HT-29 (cell line): ENCODE measurements at places on chromosomes 4 and X.

DNA sequence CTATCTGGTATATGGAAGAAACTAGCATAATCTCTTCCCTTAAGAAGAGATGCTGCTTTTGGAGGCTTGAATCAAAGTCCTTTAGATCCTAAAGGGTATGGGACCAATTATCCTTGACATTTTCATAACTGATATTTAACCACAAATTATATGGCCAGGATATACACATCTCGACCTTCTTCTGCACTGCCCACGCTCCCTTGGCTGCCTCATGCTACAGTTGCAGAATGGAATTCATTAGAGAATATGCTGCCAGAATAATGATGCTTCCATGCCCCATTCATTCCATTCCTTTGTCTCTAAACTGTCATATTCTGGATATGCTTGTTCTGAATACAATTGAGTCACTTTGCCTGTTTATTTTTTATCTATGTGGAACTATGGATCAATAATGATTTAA is 157.1 kb upstream of the PACRGL start:
- no peak for DNase-seq

GRCh38 chr4:154292589-154292988 is 199.0 kb downstream of the DCHS2 start:
- DNase-seq: no peak

DNA sequence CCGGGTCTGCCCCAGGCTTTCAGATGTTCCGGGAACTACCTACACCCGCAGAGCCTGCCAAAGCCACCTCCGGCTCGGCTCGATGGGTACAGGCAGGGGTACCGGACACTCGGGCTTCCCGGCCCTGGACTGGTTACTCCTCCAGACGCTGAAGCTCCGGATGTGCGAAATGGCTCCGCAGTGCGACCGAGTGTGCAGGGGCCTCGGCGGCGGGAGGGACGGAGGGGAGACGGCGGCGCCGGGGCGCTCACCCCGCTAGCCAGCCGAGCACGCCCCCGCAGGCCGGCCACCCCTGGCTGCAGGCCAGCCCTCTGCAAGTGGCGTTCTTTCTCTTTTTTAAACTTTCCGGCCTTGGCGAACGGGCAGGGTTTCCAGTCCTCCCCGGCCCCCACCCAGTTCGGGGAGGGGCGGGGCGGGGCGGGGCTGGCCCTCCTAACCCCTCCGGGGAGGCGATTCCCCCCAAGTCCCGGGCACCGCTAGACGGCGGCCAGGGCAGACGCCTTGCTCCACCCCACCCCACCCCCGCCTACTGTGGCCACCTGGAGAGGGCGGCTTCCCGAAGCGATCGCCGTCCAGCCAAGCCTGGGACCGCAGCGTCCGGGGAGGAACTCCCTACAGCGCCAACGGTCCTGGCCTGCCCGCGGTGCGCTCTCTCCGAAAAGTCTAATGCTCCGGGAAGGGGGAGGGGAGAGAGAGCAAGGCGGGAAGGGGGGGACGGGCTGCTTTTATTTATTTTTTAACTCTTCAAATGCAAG is 7.5 kb downstream of the BCOR start:
- DNase-seq: no peak

- DNase-seq: no peak
Measured at GRCh38 chrX:78748846-78749245, 1.3 kb downstream of the LPAR4 start.

- no peak for DNase-seq
Measured at GRCh38 chrX:109911046-109911445, 91.9 kb upstream of the TMEM164 start.

DNA sequence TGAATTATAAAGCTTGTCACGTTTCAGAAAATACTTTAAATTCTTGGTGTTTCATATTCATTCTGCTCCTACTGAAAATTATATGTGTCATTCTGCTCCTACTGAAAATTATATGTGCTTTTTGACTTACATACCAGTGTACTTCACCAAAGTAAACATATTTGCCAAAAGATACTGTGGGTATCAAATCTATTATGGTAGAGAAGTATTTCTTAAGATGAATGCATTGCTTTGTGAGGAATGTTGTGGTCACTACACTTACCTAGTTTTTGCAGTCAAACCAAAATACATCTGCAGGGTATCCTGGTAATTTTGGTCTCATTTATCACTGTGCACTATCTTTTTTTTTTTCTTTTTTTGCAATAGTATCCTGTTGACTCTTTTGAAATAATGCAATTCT is 287.7 kb upstream of the MAD2L1 start:
- no peak for DNase-seq

- no peak for DNase-seq
Measured at GRCh38 chrX:20315140-20315539, 48.4 kb upstream of the RPS6KA3 start.

GRCh38 chr4:112296949-112297880 is at the start of gene ALPK1:
TSS of gene ALPK1 (plus strand) at chr4:112297369.
- peak; percentile 75 for DNase-seq

DNA sequence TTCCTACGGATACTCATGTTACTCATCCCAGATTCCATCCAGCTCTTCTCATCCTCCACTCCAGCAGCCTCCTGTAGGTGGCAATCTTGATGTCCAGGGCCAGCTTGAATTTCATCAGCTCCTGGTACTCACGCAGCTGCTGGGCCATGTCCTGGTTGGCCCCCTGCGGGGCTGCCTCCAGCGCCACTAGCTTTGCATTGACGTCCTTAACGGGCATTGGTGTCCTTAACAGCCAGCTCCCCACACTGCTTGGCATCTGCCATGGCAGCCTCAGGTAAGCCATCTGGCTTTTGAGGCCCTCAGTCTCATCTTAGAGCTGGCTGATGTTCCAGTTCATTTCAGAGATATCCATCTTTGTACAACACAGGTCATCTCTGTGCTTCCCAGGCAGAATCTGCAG is 223.7 kb downstream of the FGF13 start:
- DNase-seq: no peak

DNA sequence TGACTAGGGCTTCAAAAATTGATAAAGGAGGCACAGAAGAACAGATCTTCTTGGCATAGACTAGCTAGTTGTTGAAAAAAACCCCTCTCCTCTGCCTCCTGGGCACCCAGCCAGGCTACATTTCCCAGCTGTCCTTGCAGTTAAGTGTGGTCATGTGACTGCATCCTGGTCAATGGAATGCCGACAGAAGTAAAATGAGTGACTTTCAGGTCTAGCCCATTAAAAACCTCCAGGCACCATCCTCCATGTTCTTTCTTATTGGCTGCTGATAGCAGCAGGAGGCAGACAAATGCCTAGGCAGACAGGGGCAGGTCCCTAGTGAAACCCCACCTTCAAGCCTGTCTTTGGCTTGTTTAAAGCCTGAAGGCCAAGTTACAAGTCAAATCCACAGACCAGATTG is 35.3 kb downstream of the ATXN3L start:
- no peak for DNase-seq

GRCh38 chrX:150405576-150405975 is 42.5 kb downstream of the MAMLD1 start:
- DNase-seq: peak; percentile 48

DNA sequence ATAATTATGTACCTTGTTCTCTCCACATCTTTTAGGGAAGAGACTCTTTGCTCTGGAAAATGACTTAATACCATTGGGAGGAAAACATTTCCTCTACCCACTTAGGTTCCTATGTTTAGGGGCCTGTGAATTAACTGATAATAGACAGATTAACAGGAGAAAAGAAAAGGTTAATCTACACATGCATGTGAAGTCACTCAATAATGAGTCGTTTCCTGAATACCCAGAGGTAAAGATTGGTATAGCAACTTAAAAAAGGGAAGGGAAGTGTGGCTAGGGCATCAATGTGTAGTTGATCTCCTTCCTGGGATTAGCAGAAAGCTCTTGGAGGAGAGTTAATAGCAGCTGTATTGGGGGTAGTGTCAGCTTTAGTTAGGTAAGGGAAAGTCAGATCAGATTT is 419.5 kb upstream of the ATOH1 start:
- no peak for DNase-seq

- DNase-seq: no peak
Measured at GRCh38 chrX:44080083-44080482, 106.9 kb upstream of the NDP start.

DNA sequence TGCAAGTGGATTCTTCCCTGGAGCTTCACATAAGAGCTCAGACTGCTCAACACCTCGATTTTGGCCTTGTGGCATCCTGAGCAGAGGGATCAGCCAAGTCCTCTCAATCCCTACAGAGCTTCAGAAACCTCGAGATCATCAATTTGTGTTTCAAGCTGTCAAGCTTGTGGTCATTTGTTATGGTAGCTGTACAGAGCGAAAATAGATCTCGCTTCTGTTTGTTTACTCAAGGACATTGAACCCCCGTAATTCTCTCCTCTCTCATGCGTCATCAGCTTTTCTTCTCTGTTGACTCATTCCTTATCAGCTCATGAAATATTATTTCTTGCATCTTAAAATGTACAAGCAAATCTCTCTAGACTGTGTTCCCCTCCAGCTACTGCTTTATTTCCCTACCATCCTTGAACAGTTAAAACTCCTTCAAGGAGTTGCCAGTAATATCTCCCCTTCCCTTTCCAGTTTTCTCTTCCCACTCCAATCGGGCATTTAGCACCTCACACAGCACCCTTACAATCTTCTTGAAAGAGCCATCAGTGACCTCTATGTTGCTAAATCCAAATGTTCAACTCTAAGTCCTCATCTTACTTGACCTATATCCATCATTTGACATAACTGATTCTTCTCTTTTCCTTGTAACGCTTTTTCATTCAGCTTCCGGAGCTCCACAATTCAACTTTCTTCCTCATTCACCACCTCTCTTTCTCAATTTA is 106.2 kb upstream of the FAT1 start:
- peak; percentile 30 for DNase-seq

GRCh38 chr4:99161373-99162099 is 17.4 kb upstream of the ADH4 start:
- DNase-seq: no peak

DNA sequence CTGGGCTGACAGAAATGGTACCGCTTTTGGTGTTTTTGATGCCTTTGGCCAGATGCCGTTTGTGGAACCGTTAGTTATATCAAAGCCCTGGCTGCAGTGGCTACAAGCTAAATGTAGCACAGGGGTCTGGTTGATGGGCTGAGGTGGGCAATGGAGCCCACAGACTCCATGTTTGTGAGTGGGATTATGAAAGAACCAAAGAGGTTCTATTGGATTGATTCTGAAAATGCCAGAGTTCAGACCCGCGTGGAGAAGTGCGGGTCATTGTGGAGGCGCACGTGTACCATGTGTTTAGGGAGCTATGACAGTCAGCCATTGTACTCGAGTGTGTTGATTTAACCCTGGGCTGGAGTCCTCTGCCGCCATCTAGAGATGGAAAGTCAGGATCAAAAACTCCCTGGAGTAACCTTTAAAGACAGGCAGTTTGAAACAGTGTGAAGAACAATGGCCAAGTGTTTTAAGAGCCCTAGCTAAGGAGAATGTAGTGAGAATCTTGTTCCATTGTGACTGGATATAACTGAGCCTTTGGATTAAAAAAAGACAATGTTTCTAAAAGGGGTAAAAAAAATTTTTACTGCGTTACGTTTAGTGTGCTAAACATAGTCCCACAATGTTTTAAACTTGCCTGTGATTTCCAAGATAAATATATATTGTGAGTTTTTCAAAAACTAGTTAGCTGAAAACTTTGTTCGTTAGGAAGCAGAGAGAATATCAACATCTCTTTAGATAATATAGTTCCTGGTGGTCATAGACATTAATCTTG is 12.7 kb downstream of the ART3 start:
- DNase-seq: peak; percentile 83
